H4 (cell line): ENCODE measurements at places on chromosomes 3 and 15. TPM values are rescaled to one million over a fixed set of nuclear protein-coding genes. Genes with fewer than 3 reads are reported as not detected.

TMPRSS7 gene
- 0.12 TPM in 1 of 2 replicates, not detected in the other for total RNA-seq

GRCh38 chr15:95284492-95284891, 1046.0 kb upstream of the NR2F2 start:
- no peak for DNase-seq

DNA sequence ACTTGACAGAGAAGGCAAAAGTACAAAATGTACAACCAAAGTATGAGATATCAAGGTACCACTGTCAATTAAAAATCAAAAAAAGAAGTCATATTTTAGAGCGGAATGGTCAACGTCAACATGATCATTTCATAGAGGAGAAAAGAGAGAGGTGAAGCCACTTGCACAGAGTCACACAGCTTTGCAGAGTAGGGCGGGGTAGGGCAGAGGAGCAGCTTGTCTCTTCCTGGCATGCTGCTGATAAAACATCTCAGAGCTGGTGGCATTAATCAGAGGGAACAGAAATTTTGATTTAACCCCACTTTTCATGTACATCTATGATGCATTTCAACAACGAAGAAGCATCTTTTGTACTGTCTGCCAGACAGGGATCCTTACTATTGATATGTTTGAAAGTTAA, 5.2 kb upstream of the IGF1R start:
- no peak for DNase-seq

DNA sequence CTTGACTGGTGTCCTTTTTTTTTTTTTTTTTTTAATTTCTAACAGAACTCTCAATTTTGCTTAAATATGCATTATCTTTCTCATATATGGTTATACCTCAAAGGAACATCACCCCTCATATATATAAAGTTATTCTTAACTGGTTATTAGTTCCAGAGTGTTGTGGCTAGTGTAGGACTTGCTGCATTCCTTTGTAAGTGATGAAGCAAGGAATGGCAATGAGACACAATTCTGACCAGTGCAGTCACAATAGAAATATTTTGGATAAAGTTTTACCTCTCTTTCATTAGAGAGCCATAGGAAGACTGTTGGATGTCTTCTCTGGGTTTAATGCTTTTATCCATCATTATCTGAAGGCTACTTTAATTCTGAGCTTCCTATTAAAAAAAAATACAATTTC, 75.5 kb upstream of the CBLB start:
- DNase-seq = no peak

GRCh38 chr15:61011576-61012336, 217.3 kb downstream of the RORA start:
- DNase-seq = no peak

DNA sequence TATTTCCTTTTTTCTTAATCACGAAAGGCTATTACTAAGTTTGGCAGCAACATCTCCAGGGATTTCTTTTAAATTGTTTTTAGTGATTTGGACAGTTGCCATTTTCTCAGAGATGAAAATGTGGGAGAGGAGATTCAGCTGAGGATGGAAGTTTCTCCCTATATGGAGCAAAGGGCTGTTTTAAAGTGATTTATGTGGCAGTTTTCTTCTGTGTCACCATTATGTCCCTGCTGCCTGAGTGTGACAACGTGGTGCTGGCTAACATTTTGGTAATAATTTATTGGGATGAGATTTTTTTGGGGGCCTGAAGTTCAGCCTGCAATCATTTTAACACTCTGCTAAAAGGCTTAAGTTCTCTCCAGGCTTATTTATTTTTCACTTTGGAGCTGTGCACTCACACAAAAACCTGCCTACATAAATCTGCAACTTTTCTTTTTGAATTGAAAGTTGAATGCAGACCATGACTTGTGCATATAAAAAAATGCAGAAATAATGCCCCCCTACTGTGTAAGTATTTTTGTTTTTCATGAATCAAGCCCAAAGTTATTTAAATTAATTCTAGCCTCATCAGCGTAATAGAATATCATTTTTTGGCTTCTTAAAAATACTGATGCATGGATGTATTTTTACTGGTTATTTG, 210.9 kb downstream of the ZIC1 start:
- no peak for DNase-seq

DNA sequence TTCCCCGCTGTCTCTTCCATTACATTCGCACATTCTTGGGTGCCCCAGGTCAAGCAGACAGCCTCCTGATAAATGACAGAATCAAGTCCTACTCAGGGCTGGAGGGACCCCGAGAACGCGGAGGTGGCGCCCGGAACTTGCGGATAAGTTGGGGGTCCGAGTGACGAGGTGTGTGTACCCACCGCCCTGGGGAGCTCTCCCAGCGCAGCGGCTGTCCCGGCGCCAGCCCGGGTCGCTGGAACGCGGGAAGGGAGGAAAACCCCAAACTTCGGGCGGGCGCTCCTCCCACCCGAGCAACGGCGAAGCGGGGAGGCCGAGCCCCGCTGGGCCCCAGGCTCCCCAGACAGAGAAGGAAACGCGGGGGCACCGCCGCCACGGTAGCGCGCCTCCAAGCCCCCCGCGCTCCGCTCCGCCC, 550 bp downstream of the CLN6 start:
- no peak for DNase-seq

IMPG2 gene
- total RNA-seq = 0.06 and 0.08 TPM in 2 replicates
